ENCODE measurements at places on chromosomes 12 and 14.

GRCh38 chr14:54730156-54730961 lies 163.4 kb downstream of the SAMD4A start:
- DNase-seq = no peak

DNA sequence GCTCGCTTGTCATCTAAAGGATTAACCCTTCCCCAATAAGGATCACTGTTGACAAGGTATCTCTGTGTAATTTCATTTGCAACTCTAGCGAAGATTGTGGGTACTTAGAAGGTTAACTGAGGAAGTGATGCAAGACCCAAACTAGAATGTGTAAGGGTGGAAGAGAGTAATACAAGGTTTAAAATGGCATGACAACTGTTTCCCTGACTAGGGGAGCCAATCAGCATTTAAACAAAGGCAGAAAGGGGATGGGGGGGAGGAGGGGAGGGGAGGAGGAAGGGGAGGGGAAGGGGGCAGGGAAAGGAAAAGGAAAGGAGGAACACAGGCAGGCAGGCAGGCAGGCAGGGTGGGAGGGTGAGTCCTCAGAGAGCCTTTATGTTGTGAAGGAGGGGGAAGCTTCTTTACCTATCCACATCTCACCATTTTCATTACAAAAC lies 31.1 kb downstream of the NRDE2 start:
- DNase-seq = no peak

GRCh38 chr12:26056335-26056734 lies 68.5 kb downstream of the BHLHE41 start:
- DNase-seq = peak; percentile 41

- DNase-seq = no peak
These were observed 59.9 kb downstream of the ACSS3 start for GRCh38 chr12:81137801-81138200.

- DNase-seq = no peak
These were observed 583.7 kb upstream of the LRFN5 start for GRCh38 chr14:41022932-41023331.

DNA sequence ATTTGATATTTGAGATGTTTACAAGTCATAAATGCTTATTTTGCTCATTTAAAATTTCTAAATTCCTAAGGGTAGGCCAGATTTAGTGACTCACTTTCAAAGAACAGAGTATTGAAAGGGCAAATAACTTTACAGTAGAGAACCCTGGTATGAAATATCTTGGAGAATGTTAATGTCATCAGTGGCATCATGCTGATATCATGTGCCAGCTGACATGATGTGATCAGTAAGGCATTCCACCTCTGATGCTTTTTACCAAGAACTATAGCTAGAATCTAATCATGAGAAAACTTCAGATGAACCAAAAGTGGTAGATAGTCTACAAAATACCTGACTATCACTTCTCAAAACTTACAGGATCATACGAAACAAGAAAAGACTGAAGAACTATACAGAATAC lies 2.9 kb upstream of the FLRT2 start:
- peak; percentile 50 for DNase-seq

GRCh38 chr12:124480469-124481256 lies 86.7 kb downstream of the NCOR2 start:
- peak; percentile 93 for DNase-seq

GRCh38 chr12:52436828-52437474 lies 2.8 kb upstream of the KRT75 start:
- DNase-seq = no peak

DNA sequence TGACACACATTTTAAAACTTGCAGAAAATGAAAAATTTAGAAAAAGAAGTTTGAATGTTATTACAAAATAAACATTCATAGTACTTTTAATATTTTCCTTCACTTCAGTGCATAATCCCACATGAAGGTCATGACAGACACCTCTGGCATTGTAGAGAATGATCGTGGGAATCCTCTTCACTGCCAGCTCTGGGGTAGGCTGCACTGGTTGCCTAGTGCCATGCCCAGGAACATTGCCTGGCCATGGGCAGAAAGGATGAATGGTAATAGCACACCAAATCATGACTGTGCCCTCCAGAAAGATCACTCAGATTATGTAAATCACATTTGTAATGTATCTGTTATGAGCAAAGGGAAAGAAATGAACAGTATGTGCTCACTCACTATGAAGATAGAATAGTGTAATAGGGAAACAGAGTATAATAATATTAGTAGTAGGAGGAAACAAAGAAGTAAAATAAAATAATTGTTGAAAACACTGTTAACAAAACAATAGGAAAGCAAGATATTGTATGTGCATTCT lies 161.6 kb downstream of the PLCZ1 start:
- DNase-seq = no peak

DNA sequence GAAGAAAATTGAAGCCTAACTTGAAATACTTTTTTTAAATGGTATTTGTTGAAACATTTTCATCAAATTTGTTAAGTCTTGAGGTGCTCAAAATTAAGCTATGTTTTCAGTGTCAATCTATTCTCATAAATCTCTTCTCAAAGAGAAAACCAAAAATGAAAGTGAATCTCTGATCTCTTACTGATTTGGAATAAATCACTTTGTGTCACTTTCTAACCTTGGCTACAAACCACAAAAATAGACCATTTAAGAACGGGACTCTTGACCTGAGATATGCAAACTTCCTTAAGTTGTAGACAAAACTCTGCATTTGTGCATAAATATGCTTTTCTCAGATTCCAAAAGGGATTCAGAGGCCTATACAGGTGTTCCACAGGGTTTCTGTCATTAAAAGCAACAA lies 192.9 kb downstream of the SEC23A start:
- no peak for DNase-seq

DNA sequence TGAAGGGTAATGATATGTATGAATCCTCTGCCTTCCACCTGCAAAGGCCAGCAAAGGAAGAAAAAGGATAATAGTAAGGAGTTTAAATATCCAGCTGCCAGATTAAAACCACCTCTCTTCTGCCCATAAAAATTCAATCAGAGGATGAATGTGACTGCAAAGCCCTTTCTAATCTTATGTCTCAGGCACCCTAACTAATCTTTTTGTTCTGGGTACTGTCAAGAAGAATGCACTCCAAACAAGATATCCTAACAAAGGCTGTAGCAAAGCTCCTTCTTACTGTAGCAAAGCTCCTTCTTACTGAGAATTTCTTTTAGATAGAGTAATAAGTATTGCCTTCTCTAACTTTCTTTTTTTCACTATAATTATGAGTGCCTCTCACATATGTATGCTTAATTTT lies 91.8 kb downstream of the ST8SIA1 start:
- no peak for DNase-seq

- DNase-seq = peak; percentile 73
These were observed 181.3 kb downstream of the ITPR2 start for GRCh38 chr12:26651566-26652188.

- DNase-seq = peak; percentile 66
These were observed 19.7 kb downstream of the CORO1C start for GRCh38 chr12:108711489-108712164.

DNA sequence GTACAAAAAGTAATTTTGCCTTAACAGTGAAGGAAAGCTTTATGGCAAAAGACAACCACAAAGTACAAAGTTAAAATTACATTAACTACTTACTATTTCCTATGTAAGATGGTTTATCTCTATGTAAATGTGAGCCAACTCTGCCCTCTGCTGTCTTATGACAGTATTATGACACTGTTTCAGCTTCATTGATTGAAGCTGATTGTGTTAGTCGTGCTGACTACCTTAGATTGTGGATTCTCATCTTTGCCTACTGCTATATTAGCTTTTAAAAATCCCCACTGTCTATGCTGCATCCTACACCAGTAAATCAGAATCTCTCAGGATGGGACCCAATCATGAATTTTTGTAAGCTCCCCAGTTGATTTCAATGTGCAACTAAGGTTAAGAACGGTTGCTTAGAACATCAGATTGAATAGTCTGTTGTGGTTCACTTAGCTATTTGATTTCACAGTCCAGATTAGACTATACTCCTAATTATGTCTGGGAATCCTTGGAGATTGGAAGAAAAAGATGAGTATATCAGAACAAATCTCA lies 12.2 kb upstream of the SPTB start:
- DNase-seq = peak; percentile 22

GRCh38 chr12:115201966-115202365 lies 518.0 kb upstream of the TBX3 start:
- no peak for DNase-seq

DNA sequence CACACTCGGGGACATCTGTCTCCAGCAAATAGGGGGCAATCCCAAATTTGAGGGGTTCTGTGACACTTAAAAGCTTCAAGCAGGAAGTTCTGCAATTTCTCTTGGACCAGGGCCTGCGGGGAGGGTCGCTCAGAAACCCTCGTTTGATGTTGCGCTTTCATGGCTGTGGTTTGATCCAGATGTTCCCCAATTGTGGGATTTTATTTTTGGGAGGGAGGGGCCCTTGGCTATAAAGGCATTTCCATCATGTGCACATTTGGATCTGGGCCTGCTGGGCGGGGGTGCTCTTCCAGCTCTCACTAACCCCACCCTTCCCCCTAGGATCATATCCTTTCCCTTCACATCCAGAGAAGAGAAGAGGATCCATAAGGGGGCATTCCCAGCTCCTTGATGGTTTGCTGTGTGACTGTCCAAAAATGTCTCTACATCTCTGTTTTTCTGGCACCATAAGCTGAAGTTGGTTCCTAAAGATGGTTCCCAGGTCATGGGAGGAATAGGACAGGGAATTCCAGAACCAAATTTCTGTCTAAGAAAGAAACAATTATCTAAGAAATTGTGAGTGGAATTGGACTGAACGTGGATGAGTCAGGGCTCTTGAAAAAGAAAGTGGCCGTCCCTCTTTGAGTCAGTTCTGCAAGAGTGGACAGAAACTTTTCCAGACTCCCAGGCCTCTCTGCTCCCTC lies 47.2 kb downstream of the SMUG1 start:
- no peak for DNase-seq

GRCh38 chr14:71193663-71194062 lies 286.4 kb downstream of the PCNX1 start:
- DNase-seq = no peak

GRCh38 chr14:80427101-80427500 lies 215.8 kb upstream of the DIO2 start:
- no peak for DNase-seq

DNA sequence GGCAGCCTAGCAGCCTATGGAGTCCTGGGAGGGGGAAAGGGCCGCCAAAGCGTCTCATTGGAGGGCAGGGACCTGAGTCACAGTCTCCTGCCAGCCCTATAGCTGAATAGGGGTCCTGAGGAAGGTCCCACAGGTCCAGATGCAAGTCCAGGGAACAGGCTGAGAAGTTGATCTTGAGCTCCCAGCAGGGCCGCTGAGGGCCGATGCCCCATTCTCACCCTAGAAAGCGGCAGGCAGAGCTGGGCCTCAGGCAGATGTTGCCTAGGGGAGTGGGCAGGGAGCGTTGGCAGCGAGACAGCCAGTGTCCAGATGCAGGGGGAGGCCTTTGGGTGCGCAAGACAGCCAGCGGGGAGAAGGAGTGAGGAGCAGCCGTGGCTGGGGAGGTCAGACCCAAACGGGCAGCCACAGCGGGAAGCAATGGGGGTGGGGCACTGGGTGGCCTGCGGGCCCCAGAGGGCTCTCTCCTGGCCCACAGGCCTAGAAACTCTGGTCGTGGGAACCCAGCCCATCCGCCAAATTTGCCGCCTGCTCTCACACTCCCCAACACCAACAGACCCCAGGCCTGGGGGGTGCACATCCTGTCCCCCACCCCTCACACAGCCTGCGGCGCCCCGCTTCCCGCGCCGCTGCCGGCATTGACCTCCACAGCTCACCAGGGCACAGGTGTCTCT lies 1.1 kb downstream of the HDAC7 start:
- no peak for DNase-seq

- no peak for DNase-seq
These were observed 115.1 kb upstream of the SLC38A2 start for GRCh38 chr12:46487567-46488131.

DNA sequence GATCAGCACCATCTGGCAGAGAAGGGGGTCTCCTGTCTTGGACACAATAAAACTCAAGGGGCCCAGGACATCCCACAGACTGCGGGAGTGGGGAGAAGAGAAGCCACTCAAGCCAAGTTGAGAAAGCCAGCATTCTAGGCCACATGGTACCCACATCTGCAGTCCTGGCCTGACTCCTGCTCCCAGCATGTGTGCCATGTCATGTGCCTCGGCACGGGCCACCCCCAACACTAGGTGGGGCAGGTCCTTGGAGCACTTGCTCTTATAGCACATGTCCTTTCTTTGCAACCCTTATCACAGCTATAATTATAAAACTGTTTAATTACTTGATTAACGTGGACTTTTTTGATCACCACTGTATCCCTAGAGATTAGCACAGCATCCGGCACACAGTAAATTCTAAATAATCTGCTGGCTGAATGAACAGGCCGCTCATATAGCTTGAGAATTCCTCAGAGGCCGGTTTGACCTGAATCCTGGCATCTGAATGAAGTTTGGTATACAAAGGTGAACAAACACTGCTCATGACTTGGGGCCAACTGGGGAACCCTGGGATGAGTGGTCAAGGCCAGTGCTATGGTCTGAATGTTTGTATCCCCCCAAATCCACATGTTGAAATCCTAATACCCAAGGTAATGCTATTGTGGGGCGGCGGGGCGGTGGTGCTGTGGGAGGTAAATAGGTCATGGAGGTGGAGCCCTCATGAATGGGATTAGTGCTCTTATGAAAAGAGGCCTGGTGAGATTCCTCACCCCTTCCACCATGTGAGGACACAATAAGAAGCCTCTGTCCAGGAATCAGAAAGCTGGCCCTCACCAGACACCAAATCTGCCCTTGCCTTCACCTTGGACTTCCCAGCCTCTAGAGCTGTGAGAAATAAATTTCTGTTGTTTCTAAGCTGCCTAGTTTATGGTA lies 6.6 kb downstream of the NCKAP5L start:
- no peak for DNase-seq

DNA sequence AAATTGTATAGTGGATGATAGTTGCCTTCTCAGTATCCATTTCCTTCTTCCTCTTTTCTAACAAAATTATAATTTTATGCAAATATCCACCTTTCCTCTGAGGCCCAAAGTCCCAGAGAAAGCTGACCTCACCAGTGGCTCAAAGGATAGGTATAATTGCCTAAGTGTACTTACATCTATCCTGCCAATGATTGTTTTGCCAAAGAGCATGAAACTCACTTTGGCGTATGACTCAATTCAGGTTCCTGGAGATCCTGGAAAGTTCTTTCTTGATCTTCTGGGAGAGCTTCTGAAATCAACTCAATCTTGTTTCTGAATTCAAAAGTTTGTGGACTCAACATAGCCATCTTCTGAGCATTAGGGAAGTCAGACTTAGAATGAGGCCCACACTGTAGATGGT lies 10.5 kb upstream of the RBM25 start:
- DNase-seq = no peak

All from RCC 7860 (cell line).